ENCODE measurements at places on chromosomes 11 and 22.

DNA sequence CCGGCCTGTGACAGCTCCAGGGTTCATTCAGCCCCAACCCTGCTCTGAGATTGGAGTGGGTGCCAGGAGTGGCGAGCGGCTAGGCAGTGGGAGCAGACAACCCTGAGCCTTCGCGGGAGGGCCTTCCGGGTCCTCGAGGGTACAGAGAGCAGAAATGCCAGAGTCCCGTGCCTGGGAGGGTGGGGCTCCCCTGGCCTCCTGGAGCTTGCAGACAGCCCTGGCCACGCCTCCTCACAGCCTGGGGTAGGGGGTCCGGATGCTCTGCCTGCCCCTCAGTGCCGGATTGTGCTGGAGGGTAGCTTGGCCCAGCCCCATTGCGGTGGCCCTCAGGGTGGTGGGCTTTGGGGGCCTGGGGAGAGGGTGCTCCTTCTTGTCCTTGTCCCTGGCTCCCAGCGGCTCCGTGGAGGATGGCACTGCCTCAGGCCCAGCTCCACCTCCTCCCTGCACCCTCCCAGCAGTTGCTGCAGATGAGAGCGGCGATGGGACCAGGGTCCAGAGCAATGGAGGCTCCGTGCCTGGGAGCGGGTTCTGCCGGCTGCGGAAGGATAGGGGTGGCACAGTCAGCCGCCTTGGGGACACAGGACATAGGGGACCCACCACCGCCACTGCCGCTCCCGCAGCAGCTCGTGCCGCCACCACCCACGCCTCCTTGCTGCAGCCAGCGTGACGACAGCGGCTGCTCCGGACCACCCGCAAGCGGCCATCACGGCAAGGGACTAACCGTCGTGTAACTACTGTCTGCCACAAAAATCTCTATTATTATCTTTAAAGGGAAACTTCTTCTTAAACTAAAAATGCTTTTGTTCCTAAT, 34.9 kb upstream of the OR10G7 start:
- DNase-seq, result peak; percentile 53

GRCh38 chr11:77515483-77515882, 41.6 kb upstream of the PAK1 start:
- DNase-seq, result peak; percentile 98

GRCh38 chr11:115764176-115764575, 260.0 kb upstream of the CADM1 start:
- DNase-seq, result no peak

DNA sequence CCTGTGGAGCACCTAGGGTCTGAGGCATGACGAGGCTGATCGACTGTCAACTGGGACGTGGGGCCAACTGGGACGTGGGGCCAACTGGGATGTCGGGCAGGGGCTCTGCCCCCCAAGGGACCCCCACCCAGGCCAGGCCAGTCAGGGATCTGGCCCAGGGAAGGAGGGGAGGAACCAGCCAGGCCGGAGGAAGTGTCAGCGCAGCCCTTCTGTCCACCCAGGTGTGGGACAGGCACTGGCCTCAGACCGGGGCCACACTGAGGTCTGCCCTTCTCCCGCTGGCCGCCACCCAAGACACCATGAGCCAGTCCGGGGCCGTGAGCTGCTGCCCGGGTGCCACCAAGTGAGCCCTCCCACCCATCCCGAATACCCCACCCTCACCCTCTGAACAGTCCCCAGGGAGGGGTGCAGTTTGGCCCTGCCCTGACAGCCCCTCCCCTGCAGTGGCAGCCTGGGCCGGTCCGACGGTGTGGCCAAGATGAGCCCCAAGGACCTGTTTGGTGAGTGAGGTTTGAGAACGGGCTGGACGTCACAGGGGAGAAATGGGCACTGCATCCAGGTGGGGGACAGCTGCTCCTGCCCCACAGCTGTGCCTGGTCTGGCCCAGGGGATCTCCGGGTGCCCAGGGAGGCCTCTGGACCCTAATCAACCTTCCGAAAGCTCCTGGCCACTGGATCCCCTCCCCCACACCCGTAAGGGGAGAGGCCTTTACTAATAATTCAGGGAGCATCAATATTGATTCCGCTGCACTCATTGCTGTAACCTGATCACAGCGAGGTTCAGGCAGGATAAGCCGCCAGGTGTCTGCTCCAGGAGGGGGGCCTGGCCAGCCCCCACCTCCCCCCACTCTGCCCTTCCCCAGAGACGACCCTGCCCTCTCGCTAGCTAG, 3.3 kb downstream of the EPS8L2 start:
- no peak for DNase-seq

- peak; percentile 94 for DNase-seq
Measured at GRCh38 chr11:103923451-103923931, 112.9 kb upstream of the DDI1 start.
